ENCODE measurements at places on chromosomes 2 and 18. TPM values are rescaled to one million over a fixed set of nuclear protein-coding genes. Genes with fewer than 3 reads are reported as not detected.

The SOX11 gene
- 0.03 TPM for polyA plus RNA-seq

The PLA2R1 gene
- polyA plus RNA-seq: 4.6 TPM

The TEX44 gene
- polyA plus RNA-seq: not detected

The PRSS56 gene
- not detected for polyA plus RNA-seq

The SLC4A5 gene
- polyA plus RNA-seq: 0.59 TPM

The DSG2 gene
- polyA plus RNA-seq: 28.6 TPM

The RAD51AP2 gene
- not detected for polyA plus RNA-seq

The GPD2 gene
- polyA plus RNA-seq: 35.2 TPM

The IL36B gene
- polyA plus RNA-seq: not detected

The POTEI gene
- polyA plus RNA-seq: 0.01 TPM

The SLC38A11 gene
- 7.2 TPM for polyA plus RNA-seq

The PROC gene
- polyA plus RNA-seq: 1.0 TPM

The ONECUT2 gene
- polyA plus RNA-seq: 9.2 TPM

The KCNF1 gene
- polyA plus RNA-seq: 0.34 TPM

The CRYGD gene
- 0.15 TPM for polyA plus RNA-seq

The SFT2D3 gene
- not detected for polyA plus RNA-seq

The COL4A4 gene
- not detected for polyA plus RNA-seq

The ITGA4 gene
- 0.89 TPM for polyA plus RNA-seq

The CD302 gene
- polyA plus RNA-seq: 12.1 TPM

The CXCR2 gene
- not detected for polyA plus RNA-seq

The OTOS gene
- polyA plus RNA-seq: not detected

The ALS2 gene
- polyA plus RNA-seq: 34.0 TPM

The PASK gene
- polyA plus RNA-seq: 6.4 TPM

The MARCHF4 gene
- polyA plus RNA-seq: 0.27 TPM

The CYS1 gene
- not detected for polyA plus RNA-seq
